Smooth muscle cell of the brain vasculature (primary cell): ENCODE measurements at places on chromosomes 12 and 14.

DNA sequence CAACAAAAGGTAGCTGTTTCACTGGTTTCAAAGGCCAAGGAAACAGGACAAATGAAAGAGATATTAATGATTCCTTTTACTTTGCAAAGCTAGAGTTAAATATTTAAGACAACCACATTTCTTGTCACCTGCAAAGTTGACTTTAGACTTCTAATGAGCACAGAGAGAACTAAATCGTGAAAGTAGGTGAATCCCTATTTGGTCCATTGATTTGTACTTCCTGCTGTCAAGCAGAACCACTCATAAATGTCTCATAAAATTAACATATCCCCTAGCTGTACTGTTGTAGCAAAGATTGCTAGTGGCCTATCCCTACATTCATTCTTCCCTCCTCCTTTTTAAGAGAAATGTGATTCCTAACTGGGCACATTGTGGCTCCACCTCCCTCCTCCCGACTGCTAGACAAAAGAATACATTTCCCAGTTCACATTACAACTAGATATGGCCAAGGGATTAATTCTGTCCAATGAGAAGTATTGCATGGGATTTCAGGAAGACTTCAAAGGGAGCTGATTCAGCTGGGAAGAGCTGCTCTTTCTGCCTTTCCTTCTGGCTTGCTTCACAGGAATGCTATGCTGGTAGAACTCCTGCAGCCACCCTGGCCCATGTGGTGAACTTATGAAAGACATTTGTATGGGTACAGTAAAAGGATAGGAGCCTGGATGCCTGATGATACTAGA lies 227.5 kb upstream of the ABCD2 start:
- DNase-seq, result no peak

- no peak for DNase-seq
These were observed 2.0 kb upstream of the CLEC6A start for GRCh38 chr12:8453796-8454195.

- DNase-seq, result no peak
These were observed 195.9 kb upstream of the FBXO33 start for GRCh38 chr14:39628087-39628486.

- DNase-seq, result no peak
These were observed 705.8 kb upstream of the USP15 start for GRCh38 chr12:61554268-61555008.

GRCh38 chr14:69013943-69014782 lies 35.1 kb upstream of the ACTN1 start:
- no peak for DNase-seq

DNA sequence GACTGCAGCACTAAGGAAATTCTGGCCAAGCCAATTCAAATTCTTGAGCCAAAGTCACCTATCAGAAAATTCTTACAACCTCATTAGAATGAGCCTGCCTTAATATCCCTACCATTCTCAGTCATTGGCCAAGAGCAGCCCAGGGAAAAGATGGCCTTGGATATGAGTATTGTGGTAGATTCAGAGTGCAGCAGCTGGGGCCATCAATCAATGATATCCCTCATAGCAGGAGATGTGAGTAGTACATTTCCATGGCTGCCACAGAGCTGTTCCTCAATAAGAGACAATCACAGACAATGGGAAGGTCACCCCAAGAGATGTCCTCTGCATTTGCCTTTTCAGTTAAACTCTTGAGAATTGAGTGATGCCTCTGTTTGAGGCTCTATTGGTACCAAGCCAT lies 161.6 kb downstream of the DYRK2 start:
- no peak for DNase-seq

DNA sequence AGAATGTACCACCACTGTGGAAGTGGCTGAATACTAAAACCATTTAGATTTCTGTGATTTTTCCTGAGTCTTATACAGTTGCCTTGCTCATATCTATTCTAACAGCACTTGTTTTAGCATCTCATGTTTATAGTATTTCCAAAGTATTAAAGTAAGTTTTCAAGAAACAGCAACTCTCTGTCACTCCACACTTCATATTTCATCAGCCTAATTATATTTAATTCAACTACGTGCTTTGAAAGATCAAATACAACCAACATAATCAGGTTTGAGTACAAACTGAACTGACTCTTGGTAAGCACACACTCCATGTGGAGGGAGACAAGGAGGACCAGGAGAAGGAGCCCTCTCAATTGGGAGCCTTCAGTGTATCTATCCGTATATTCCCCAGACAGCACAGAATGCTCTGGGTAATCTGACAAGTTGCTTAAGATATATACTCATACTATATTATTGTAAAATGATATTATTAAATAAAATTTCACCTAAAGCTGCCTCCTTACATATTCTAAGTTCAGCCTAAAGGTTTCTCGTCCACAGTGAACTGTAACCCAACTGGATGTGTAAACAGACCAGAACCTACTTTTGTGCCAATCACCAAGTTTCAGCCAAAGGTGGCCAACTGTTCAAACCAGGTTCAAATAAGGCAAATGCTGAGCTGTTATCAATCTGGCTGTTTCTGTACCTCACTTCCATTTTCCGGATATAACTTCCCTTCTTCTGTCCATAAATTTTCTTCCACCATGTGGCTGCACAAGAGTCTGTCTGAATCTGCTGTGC lies 105.0 kb upstream of the RASSF8 start:
- DNase-seq, result no peak

- DNase-seq, result no peak
These were observed 12.5 kb upstream of the RABGGTA start for GRCh38 chr14:24283796-24284460.

- DNase-seq, result no peak
These were observed 35.0 kb upstream of the DTX1 start for GRCh38 chr12:113021500-113021899.

- no peak for DNase-seq
These were observed 33.3 kb upstream of the FGF6 start for GRCh38 chr12:4478933-4479332.

DNA sequence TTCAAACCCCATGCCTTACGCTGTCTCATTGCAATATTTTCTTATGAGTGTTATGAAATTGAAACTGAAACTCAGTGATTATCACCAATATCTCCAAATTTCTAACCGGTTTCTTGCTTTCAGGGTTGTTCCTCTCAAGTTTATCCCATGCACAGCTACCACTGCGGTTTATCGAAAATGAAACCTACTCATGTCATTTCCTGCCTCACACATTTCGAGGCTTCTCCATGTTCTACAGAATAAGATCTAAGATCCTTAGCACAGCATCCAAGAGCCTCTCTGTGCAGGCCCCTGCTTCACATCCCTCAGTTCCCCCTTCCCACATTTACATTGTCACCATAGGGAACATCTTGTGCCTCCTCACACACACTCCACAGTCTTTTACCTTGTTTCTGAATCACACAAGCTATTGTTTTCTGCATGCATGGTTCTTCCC lies 45.5 kb upstream of the FAR2 start:
- no peak for DNase-seq

- DNase-seq, result no peak
These were observed 52.3 kb downstream of the SLC25A47 start for GRCh38 chr14:100375266-100375962.

DNA sequence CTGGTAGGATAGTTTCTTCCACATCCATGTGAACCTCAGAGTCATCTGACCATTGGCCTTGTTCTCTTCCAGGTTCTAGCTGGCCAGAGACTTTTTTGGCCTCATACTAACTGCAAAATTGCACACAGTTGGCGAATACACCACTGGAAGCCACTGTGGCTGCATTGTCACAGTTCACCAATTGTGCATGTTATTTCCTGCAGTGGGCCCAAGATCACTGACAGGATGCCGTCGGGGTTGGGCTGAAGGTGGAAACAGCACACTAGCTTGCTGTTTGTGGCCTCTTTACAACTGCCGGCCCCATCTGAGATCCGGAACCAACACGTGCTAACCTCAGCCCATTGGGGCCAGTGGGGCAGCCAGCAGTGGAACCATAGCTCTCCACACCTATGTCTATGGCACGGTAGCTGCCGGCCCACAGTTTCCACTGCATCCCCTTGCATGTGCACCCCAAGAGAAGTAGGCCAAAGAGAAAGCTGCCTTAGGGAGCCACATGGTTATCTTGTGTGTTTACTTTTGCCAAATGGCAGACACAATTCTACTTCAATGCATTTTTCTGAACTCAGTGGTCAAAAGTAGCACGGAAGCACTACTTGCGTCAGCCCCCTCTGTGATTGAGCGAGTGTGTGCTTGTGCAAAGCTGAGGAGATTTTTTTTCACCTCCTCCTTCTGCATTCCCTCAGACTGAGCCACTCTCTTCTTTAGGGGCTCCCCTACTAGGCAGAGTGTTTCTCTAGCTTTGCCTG lies 464.0 kb downstream of the RAD51B start:
- DNase-seq, result no peak

DNA sequence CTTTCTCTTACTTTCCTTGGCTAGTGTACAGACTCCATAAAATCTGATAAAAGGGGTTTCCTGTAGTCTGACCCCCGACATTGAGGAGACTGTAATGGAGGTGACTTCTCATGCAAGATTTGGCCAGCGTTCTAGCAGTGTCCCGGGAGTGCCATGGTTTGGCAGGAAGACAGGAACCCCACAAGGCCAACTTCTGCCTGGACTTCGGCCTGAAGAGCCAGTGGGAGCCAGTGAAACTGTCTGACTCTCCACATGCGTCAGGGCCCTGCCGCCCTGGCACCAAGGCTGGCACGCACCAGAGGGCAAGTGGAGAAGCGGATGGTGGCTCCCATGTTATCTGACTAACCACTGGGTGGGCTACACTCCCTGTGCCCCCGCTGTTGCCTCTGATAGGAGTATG lies 70.5 kb downstream of the TMEM260 start:
- no peak for DNase-seq

- DNase-seq, result no peak
These were observed 16.8 kb downstream of the MSI1 start for GRCh38 chr12:120352117-120352516.

DNA sequence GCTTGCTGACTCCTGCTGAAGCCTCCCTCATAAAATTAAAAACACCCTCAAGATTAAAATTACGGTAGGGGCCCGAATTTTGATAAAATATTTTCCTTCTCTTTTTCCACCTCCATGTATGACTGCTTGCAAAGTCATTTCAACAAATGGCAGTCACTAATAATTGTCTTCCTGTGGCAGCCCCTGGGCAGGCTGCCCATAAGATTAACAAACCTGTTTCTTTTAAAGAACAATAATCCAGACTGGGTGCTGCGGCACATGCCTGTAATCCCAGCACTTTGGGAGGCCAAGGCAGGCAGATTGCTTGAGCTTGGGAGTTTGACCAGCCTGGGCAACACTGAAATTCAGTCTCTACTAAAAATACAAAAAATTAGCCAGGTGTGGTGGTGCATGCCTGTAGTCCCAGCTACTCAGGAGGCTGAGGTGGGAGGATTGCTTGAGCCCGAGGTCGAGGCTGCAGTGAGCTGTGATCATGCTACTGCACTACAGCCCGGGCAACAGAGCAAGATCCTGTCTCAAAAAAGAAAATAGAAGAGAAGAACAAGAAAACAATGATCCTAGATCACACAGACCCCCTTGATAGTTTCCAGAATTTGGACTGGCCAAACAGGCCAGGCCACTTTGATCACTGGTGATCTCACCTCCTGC lies 8.7 kb downstream of the SAV1 start:
- DNase-seq, result no peak

DNA sequence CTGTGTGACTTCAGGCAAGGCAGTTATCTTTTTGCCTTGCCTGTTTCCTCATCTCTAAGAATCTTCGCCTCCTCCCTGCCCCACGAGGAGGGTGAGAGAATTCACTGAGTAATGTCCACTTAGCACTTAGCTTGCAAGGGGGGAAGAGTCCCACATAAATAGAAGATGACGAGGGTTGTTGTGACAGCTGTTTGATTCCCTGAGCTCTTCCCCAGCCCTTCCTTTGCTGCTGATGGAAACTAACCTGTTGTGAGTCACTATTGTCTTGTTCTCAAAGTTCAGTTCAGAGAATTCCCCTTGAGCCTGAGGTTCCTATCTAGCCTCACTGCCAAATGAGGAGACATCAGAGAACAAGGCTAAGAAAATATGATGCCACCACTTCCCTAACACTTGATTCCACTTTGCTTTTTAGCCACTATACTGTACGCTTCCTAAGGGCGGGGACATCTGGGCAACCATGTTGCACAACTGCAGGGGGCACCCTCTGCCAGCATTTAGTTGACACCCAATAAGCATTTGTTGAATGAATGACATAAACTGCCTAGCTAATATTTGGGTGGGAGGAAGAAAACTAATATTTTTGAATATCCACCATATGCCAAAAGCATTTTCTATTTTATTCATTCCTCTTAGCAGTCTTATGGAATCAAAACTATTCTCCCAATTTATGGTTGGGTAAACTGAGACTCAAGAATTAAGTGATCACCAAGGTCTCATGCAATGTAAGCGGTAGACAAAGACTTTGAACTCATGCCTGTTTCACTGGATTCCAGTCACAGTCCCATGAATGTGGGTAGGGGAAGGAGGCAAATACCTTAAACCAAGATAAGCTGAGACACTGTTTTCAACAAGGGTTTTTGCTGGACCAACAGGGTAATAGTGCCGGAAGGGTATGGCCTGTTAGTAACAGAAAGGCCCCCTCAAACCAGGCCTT lies 77.6 kb downstream of the ZFP36L1 start:
- DNase-seq, result no peak

GRCh38 chr14:67636361-67636919 lies 16.7 kb downstream of the ARG2 start:
- DNase-seq, result no peak

DNA sequence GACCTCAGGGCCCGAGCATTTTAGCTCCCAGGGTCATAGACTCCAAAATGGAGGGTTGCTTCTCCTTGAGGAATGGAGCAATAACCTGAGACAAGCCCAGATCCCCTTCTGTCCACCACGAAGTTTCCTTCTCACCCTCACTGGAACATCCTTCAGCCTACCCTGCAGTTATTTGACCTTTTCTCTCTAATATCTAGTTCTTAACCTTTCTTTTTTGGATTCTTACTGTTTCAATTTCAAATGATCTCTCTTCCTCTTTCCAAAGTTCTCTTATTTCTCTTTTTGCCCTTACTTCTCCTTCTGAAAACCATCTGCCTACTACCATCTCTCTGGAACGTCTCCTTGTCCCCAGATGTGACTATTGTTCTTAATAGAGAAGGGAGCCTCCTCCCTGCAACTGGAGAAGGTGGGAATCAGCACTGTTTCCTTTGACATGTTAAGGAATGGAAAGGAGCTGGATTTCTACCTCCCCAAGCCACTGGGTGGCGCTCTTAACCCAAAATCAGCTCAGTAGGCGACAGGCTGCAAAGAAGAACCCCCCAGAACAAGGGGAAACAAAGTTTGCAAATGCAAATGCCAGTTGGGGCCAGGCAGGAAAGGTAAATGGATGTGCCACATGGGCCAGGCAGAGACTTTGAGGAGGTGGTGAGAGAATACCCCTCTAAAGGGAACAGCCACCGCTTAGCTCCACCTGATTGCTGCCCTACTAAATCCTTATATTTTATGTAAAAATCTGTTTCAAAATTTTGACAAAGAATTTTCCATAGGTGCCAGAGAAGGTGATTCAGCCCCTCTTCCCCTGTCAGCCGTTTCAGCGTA lies 22.4 kb upstream of the PDE1B start:
- DNase-seq, result no peak

GRCh38 chr12:105855361-105856047 lies 283.2 kb downstream of the NUAK1 start:
- DNase-seq, result no peak

DNA sequence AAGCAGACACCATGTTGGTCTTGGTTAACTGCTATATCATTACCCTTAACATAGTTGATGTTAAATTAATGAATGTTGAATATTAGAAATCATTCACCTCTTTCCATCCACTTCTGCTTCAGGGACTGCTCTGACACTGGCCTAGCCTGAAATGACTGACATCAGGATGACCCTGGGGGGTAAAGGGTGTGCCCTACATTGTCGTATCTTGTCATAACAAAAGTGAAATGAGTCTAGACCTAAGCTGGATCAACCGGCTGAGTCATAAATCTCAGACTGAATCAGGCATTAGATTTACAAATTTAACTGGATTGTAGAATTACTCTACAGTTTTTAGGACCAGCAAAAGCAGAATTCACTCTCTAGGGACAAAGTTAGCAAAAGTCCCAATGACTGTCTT lies 35.3 kb downstream of the KICS2 start:
- no peak for DNase-seq
